ENCODE measurements at places on chromosomes 3 and 15.

- no peak for DNase-seq
These were observed 37.1 kb downstream of the GASK1A start for GRCh38 chr3:43015991-43016865.

DNA sequence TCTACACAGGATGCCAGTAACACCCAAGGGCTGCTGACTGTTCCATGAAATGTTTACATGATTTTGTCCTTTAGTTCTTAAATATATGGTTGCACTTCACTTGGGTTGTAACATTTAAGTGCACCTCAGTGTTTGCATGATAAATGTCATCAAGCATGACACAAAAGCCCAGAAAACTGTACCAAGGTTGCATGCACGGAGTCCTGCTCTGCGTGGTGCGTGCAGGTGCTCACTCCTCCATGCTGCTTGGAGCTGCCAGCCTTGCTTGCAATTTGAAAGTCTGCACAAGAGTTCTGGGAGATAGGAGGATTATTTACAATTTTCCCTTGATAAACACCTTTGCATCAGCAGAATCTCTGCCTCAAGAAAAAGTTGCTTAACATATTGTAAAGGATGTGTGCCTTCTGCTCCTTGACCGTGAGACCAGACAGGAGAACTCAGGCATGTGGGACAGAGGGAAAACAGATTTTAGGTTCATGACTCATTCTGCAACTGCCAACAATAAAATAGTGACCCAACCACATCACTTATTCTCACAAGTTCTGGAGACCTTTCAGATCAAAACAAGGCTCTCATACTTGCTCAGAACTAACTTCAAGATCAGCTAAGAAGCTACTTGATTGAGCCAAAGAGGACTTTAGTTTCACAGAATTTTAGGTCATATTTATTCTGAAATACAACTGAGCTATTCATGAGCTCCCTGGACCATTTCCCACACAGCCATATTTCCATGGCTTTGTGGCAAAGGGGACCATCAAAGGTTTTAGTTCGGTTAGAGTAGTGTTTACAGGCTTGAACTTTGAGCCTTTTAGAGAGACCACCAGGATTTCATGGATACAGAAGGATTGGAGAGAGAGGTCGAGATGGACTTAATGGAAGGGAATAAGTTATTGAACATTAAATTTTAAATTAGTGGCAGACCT is 128.4 kb upstream of the ZBED2 start:
- no peak for DNase-seq

- no peak for DNase-seq
These were observed 195.8 kb downstream of the FHIT start for GRCh38 chr3:61055447-61055846.

DNA sequence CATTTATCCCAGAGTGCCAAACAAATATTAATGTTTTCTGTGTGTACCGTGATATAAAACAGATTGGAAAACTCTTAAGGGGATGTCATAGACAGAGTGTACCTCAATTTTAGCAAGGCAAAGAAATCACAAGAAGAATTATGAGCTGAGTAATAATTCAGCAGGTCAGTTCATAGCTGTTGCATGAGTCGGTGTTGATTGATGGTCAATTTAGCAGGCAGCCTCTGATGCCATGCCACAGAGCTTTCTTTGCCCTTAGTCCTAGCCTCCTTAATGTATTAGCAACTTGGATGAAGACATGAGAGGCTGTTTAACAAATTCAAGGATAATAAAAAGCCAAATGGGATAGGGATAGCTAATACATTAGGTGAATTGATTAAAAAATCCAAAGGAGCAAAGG is 6.8 kb downstream of the SLC35A5 start:
- DNase-seq = no peak

- no peak for DNase-seq
These were observed 345.2 kb downstream of the VPS13C start for GRCh38 chr15:61715082-61715481.

- DNase-seq = no peak
These were observed 21.3 kb downstream of the LSAMP start for GRCh38 chr3:116423945-116424344.

GRCh38 chr3:170815340-170815739 is 54.7 kb downstream of the RPL22L1 start:
- DNase-seq = no peak

DNA sequence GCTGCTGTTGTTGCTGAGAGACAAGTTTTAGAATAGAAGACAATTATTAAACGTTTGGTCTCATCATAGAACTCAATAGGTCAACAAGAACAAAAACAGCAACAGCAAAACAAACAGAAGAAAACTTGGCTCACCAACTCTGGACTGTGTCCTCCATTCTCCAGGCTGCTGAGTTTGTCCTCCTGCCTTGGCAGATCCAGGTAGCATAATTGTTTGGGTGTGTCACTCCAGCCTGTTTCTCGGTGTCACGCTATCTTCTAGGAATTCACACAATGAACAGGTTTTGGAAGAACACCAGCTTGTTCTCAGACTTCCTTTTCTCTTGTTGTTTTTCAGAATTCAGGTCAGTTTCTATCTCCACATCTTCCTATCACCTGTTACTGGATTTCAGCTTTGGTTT is 34.7 kb downstream of the ARRDC4 start:
- DNase-seq = no peak

DNA sequence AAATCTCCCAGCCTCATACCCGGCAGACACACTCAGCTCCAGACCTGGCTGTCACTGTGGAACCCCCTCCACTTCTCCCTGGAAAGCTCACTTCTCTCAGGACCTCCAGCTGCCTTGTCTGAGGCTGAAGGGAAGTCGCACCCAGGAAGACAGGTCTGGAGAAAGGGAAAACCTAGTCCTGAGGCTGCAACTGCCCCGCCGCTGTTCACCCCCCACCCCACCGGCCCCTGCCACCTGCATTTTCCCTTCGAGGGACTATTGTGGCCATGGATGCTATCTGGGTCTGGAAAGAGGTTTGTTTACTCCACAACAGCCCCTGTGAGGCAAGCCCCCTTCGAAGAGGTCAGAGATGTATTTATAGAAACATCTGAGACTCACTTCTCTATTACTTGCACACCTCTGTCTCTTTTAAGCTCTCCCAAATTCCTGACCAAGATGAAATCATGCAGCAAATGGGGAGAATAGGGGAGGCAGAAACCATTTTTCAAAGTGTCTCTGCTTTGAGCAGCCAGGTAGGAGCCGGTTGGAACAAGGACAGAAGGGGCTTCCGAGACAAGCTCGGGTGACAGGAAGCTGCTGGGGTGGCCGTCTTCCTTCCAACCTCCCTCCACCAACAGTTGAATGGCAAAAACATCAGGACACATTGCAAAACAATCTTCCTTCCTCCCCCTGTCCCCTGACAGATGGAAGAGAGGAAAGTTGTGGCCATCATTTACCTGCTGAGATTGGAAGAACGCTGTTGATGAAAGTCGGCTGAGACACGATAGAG is 518 bp downstream of the COLQ start:
- no peak for DNase-seq

DNA sequence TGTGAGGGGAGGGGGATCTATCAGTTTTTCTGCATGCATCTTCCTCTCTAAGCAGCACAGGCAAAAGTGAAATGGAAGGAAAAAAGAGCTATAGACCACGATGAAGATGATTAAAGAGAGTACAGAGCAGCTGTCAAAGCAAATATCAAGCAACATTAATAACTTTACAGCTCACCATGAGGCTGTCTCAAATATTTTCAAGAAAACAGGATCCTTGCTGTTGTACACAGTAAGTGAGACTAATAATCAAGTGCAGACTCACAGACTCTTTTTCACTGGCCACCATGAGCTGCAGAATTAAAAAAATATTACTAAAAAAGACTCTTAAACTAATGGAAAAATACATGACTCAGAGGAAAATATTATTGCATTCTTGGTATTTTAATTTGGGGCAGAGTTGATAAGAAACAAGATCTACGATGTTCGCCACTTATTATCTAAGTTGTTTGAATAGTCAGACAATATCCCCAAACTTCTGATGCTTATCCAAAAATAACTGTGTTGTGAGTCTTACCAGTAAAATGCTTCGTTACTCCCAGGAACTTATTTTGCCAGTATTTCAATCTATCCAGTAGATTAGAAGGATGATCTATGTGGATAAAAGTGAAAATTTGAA is 817.5 kb upstream of the ALCAM start:
- DNase-seq = no peak

DNA sequence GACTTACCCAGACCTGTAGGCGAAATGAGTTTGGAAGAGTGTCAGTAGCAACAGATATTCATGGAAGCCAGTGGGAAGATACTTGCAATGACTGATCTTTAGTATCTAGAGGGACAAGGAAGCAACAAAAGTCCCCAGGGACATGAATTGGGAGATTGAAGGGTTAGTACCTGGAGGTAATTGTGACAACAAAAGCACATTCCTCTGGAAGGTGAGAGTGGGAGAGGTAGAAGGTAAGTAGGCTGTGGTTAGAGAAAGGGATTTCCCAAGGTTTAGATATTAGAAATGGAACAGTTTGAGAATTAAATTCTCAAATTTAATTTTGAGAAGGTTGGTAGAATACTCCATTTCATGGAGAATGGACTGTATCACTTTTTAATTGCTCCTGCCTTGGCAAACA is 191.4 kb downstream of the AKAP13 start:
- DNase-seq = no peak

DNA sequence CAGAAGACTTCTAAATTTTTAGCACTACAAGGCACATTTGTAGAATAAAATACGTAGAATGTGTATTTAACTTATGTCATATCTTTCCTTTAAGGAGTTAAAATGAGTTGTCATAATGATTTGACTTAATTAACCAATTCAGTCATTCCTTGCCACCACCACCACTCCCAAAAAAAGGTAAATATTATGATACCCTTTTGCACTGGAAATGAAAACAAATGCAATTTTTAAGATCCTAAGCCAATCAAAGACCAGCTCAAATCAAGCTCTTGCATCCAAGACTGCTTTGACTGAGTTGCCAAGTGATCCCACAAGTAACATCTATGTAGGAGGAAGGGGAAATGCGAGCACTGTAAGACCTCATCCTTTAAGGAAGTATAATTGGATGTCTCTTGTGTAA is 426.6 kb upstream of the ATP11B start:
- no peak for DNase-seq

GRCh38 chr3:154029926-154030325 is 91.3 kb upstream of the ARHGEF26 start:
- no peak for DNase-seq

DNA sequence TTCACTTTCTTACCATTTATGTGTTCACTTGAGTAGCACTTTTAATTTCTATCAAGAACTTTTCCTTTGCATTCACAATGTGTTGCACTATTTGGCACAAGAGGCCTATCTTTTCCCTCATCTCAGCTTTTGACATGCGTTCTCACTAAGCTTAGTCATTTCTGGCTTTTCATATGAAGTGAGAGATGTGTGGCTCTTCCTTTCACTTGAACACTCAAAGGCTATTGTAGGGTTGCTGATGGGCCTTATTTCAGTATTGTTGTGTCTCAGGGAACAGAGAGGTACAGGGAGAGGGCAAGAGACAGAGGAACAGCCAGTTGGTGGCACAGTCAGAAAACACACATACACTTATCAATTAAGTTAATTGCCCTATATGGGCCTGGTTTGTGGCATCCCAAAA is 127.4 kb upstream of the MLF1 start:
- DNase-seq = no peak

DNA sequence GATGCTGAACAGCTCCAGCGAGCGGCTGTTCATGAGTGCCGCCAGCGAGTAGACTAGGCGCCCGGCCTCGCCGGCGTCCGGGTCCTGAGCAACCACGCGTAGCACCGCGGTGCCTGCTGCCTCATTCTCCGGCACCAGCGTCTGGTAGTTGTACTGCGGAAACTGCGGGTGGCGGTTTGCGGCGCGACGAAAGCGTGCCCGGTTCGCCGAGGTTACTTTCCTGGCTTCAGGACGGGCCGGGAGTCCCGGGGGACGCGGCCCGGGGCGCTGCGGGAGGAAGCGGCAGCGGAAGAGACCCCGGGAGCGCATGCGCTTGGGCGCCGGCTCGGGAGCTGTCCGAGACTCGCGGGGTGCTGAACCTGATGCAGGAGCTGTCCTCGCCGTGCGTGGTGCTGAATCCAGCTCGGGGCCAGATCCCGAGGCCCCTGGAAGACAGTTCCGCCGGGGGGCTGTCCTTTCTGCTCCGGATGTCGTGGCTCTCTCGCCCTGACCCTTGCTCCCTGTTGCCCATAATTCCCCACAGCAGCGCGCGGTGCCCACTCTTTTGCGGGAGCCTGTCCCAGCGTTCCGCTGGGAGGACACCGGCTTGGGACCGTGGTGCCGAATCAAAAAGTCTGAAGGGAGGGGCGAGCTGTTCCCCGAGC is 1.1 kb downstream of the CELSR3 start:
- no peak for DNase-seq

DNA sequence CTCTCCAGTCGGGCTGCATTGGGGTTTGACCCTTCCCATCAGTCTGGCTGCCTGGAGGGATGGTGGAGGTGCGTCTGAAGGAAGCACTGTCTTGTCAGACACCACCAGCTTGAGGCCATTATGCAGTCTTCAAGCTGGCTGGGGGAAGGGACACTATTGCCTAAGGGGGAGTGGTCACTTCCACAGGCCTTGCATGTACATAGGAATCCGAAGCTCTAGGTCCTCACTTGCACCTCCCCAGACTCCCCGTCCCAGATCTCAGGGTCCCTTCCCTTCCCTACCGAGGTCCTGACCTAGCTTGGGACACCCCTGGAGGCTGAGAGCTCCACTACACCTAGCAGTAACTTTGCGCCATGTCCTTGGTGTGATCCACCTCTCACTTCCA is 48.6 kb upstream of the KLF13 start:
- DNase-seq = no peak

DNA sequence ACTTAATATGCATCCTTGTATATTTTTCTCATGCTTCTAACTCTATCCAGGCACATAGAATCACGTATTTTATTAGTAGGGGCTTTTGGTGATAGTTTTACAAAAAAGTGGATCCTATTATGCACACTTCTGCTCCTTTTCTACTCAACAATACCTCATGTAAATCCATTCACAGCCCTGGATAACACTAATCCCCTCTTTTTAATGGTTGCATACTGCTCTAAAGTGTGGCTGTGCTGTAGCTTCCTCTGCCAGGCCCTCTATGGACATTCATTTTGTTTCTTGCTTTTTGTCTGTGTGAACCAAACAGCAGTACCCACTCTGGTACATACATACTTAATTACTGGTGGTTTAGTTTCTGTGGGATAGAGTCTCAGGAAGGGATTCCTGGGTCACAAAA is 51.3 kb upstream of the SCAANT1 start:
- no peak for DNase-seq

- DNase-seq = no peak
These were observed 440.9 kb downstream of the FOXP1 start for GRCh38 chr3:71142441-71143161.

DNA sequence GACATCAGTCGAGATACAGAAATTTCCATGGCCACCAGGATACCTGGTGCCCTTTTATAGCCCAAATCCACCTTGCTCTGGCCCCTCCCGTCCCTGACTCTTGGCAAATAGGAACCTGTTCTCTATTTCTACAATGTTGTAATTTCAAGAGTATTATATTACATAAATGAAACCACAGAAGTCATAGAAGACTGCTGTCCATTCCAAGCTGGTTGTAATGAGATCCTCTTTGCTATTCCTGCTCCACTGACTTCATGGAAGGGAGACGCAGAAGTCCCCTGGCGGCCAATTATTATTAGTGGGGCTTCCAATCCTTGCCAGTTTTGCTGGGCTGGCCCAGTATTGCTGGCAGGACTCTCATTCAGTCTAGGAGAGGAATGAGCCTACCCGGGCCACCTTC is 26.6 kb downstream of the DCP1A start:
- no peak for DNase-seq

GRCh38 chr3:70854108-70854507 is 541.7 kb upstream of the MDFIC2 start:
- no peak for DNase-seq

- DNase-seq = no peak
These were observed 455.0 kb upstream of the THBS1 start for GRCh38 chr15:39125904-39126303.

All from SIG-M5 (cell line).